ENCODE measurements at places on chromosomes 1 and 21. TPM values are rescaled to one million over a fixed set of nuclear protein-coding genes. Genes with fewer than 3 reads are reported as not detected.

Gene ACTL8
- not detected for total RNA-seq

- DNase-seq: no peak
Observed at GRCh38 chr1:65846866-65847265, 54.2 kb downstream of the PDE4B start.

GRCh38 chr1:8314346-8315280 lies 3.3 kb upstream of the SLC45A1 start:
- DNase-seq: no peak

- DNase-seq: no peak
Observed at GRCh38 chr1:177488722-177489121, 318.0 kb downstream of the BRINP2 start.

Gene EFNA1
- total RNA-seq: 23.7 TPM

Gene TMEM35B
- 26.1 TPM for total RNA-seq

DNA sequence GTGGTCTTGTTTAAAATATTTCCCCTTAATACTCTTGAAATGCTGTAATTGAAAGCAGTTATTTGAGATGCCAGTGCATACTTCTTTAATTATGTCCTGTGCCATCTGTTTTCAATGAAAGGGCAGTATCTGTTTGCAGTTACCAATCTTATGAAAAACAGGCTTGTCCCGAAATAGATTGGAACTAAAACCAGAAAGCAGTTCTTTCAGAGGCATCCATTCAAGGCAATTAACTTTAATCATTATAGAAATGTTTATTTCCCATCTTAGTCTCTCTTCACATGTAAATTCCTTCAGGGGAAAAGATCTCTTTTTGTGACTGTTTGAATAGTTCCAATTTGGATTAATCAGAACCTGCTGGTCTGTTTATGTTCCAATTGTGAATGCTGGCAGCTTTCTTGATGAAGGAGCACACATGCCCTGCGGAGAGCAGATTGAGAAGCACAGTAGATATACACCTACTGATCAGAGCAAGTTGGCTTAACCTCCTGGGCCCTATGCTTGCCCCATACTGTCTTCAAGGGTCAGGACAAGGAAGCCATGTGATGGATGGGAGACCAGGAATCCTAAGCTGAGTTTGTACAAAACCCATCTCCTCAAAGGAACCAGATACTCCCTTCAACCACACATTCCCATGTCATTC lies 41.6 kb upstream of the MROH9 start:
- no peak for DNase-seq
